ENCODE measurements at places on chromosomes 11 and 22. TPM values are rescaled to one million over a fixed set of nuclear protein-coding genes. Genes with fewer than 3 reads are reported as not detected.

TPCN2 gene
- 24.6 TPM for total RNA-seq

LMO2 gene
- total RNA-seq = 3.4 TPM

KLHDC7B gene
- total RNA-seq = not detected

- no peaks in the 10 kb centered on the region for H3K27me3 ChIP-seq
- no peak for DNase-seq
- no peaks in the 10 kb centered on the region for H3K4me1 ChIP-seq
- H3K4me3 ChIP-seq = no peak overlapping the region
- H3K36me3 ChIP-seq = no peaks in the 10 kb centered on the region
Observed at GRCh38 chr11:111359223-111360149, 19.6 kb downstream of the POU2AF1 start.

GRCh38 chr11:57752954-57753353 is 1.3 kb upstream of the BTBD18 start:
- no peak overlapping the region for H3K4me3 ChIP-seq
- H3K27me3 ChIP-seq = no peaks in the 10 kb centered on the region
- H3K27ac ChIP-seq = no peak overlapping the region
- peaks cover 21% of the 10 kb centered on the region for H3K4me1 ChIP-seq
- H3K36me3 ChIP-seq = no peaks in the 10 kb centered on the region

STIM1 gene
- total RNA-seq = 17.0 TPM

- DNase-seq = no peak
- no peaks in the 10 kb centered on the region for H3K36me3 ChIP-seq
- H3K27me3 ChIP-seq = no peaks in the 10 kb centered on the region
- H3K27ac ChIP-seq = no peak overlapping the region
- no peaks in the 10 kb centered on the region for H3K4me1 ChIP-seq
Observed at GRCh38 chr11:111472228-111472627, 40.0 kb downstream of the BTG4 start.

DNA sequence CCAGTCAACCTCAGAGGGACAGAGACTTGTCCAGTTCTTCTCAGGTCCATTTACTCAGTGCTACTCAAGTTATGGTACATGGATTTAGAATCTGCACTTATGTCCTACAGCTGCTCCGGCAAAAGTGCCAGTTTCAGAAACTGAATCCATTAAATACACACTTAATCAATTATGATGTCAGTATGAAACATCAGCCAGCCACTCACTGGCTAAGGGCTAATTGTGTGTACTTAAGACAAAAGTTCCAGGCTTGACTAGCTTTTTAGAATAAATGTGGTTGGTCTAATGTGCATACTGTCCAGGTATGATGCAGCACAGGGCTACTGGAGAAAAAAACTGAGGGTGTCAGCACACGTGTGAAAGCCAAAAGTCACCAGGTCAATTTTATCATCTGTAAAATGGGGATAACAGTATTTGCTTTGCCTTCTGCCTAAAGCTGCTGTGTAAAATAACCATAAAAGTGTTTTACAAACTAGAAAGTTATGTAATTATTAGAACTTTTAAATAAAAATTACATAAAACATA is 55.4 kb upstream of the CYP2D6 start:
- H3K36me3 ChIP-seq = no peaks in the 10 kb centered on the region
- no peak for DNase-seq
- no peaks in the 10 kb centered on the region for H3K27me3 ChIP-seq
- H3K27ac ChIP-seq = no peak overlapping the region

KRTAP5-10 gene
- total RNA-seq = not detected

KCNJ1 gene
- total RNA-seq = 0.16 TPM

DNA sequence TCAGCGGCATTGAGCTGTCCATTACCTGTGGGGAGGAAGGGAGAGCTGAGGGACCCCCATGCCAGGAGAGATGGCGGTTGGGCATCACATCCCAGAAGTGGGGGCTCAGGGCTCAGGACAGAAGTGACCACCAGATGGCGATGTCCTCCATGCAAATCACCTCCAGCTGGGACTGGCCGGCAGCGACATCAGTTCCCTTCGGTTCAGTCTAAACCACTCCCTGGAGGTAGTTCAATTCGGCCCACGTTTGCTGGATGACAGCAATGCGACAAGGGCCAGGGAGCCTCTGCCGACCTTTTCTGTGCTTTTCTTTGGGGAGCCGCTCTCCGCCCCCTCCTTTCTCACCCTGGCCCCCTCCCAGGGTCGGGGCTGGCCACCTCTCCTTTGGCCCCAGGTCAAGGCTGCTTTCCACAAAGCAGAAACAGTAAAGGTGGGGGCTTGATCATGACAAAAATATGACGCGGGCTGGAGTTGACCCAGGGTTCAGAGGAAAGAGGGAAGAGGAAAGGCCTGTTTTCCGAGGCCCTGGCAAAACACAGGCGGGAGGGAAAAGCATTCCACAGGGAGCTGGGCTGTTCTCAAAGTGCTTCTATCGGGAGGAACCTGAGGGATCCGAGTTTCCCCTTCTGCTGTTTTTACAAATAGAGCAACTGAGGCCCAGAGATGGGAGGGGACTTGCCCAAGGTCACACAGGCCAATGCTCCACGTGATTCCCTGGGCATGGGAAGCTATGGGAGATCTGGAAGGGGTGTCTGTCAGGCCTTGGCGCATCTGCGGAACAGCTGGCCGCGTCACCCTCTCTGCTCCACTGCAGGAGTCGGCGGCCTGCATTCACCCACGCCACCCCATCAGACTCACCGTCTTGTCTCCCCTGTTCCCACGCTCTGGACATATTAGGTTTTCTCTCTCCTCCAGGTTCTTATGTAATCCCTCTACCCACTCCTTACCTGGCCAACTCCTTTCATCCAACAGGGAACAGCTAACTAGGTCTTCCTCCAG is 54.7 kb downstream of the FBXO7 start:
- peaks cover 7% of the 10 kb centered on the region for H3K4me1 ChIP-seq
- no peaks in the 10 kb centered on the region for H3K36me3 ChIP-seq
- no peak overlapping the region for H3K4me3 ChIP-seq
- H3K27me3 ChIP-seq = no peaks in the 10 kb centered on the region

DNA sequence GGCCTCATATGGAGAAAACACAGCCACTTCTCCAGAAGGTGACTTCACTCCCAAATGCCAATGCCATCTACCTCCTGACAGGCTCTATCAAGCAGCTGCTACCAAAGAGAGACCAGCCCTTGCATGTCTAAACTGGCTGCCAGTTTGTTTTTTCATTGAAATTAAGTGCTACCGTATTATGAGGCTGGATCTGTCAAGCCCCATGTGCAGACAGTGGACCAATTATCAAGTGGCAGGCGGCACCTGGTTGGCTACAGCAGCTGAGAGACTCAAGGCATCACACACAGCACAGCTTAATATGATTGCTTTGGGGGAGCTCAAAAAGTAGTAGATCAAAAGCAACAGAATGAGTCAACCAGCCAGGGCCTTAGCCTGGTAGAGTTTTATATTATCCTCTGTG is 1293.0 kb upstream of the TENM4 start:
- H3K27ac ChIP-seq = no peak overlapping the region
- no peaks in the 10 kb centered on the region for H3K27me3 ChIP-seq
- no peaks in the 10 kb centered on the region for H3K36me3 ChIP-seq
- DNase-seq = no peak

TRIM49 gene
- total RNA-seq = not detected

KCNQ1 gene
- total RNA-seq = 4.3 TPM

ARHGEF17 gene
- 16.9 TPM for total RNA-seq

GRCh38 chr11:126500981-126501380 is 145.5 kb downstream of the ST3GAL4 start:
- no peak for DNase-seq
- H3K36me3 ChIP-seq = 0 out of 2 replicates have a peak, but pooled peaks cover 5% of the 10 kb centered on the region
- no peak overlapping the region for H3K27ac ChIP-seq
- peaks cover 54% of the 10 kb centered on the region for H3K4me1 ChIP-seq
- peaks cover 8% of the 10 kb centered on the region for H3K27me3 ChIP-seq

MS4A1 gene
- total RNA-seq = 0.71 TPM

GRCh38 chr22:29636751-29637150 is 33.3 kb downstream of the NF2 start:
- no peaks in the 10 kb centered on the region for H3K27me3 ChIP-seq
- no peak for DNase-seq
- H3K27ac ChIP-seq = no peak overlapping the region
- no peak overlapping the region for H3K4me3 ChIP-seq
- peaks cover 22% of the 10 kb centered on the region for H3K36me3 ChIP-seq

- DNase-seq = no peak
- no peak overlapping the region for H3K27ac ChIP-seq
- no peaks in the 10 kb centered on the region for H3K36me3 ChIP-seq
- H3K27me3 ChIP-seq = peaks cover 4% of the 10 kb centered on the region
- peaks cover under 1% of the 10 kb centered on the region for H3K4me1 ChIP-seq
- H3K4me3 ChIP-seq = no peak overlapping the region
Observed at GRCh38 chr11:134554861-134555260, 142.8 kb upstream of the B3GAT1 start.

OR51B4 gene
- not detected for total RNA-seq

SPON1 gene
- total RNA-seq = 4.1 TPM

- peaks cover 7% of the 10 kb centered on the region for H3K4me1 ChIP-seq
- no peaks in the 10 kb centered on the region for H3K36me3 ChIP-seq
- H3K27ac ChIP-seq = no peak overlapping the region
- no peak for DNase-seq
Observed at GRCh38 chr11:74182635-74183034, 11.5 kb downstream of the PPME1 start.

GRCh38 chr11:76302996-76303395 is 77.9 kb downstream of the THAP12 start:
- H3K27me3 ChIP-seq = no peaks in the 10 kb centered on the region
- peaks cover 9% of the 10 kb centered on the region for H3K4me1 ChIP-seq
- no peak for DNase-seq
- H3K36me3 ChIP-seq = no peaks in the 10 kb centered on the region
- no peak overlapping the region for H3K4me3 ChIP-seq
- H3K27ac ChIP-seq = no peak overlapping the region

MS4A4A gene
- not detected for total RNA-seq

DNA sequence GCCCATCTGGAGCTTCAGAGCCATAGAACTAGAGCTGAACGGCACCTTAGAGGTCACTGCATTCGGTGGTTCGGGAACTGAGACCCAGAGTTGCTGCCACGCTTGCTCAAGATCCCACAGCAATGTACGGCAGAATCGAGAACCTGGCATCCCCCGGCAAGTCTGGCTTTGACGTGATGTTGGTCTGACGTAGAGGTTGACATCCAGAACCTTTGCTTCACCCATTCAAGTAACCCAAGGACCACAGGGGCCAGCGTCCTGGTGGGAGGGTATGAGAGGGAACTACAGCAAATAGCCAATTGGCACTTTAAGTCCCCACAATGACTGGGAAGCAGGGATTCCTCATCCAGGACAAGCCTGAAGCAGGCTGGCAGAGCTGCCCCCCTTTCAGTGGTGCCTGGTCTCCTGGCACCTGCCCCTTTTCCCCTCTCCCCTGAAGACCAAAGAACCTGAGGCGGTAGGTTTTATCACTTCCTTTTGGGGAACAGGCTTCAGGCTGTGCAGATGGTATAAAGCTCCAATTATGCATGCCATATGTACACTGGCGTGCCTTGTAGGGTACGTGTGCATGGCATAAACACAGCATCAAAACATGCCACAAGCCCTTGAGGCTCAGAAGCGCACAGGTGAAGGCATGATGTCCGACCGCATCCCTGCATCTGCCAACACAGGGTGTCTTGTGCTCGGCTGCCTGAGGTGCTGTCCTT is 15.3 kb upstream of the TEF start:
- H3K27ac ChIP-seq = no peak overlapping the region
- H3K4me3 ChIP-seq = no peak overlapping the region
- H3K4me1 ChIP-seq = peaks cover 12% of the 10 kb centered on the region
- H3K36me3 ChIP-seq = no peaks in the 10 kb centered on the region
- DNase-seq = no peak

MN1 gene
- 16.3 TPM for total RNA-seq

DNA sequence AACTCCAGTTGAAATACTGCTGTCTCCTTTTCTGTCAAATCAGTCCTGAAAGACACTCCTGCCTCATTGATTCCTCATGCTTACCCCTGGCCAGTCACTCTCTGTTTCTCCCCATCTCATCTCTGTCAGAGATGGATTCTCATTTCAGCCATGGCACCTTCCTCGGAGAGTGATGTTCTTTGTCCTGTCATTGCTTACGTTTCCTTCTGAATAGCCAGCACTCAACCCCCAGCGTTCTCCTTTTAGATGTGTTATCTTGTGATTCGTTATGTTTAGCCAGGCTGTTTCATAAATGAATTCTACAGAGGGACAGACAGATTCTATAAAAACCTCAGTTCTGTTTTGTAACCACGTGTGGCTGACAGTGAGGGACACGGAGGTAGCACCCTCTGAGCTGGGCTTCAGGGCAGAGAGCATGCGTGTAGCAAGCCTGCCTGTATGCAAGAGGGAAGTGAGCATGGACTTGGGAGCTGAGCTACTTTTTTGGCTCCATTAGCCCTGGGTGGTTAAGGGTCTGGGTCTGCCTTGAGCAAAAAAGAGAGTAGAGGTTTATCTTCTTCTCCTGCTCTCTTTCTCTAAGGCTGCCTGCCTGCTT is 354.6 kb downstream of the DDX10 start:
- H3K4me3 ChIP-seq = no peak overlapping the region
- no peak for DNase-seq
- H3K27ac ChIP-seq = no peak overlapping the region
- H3K27me3 ChIP-seq = no peaks in the 10 kb centered on the region
- H3K4me1 ChIP-seq = no peaks in the 10 kb centered on the region
- H3K36me3 ChIP-seq = 0 out of 2 replicates have a peak, but pooled peaks cover under 1% of the 10 kb centered on the region

DNA sequence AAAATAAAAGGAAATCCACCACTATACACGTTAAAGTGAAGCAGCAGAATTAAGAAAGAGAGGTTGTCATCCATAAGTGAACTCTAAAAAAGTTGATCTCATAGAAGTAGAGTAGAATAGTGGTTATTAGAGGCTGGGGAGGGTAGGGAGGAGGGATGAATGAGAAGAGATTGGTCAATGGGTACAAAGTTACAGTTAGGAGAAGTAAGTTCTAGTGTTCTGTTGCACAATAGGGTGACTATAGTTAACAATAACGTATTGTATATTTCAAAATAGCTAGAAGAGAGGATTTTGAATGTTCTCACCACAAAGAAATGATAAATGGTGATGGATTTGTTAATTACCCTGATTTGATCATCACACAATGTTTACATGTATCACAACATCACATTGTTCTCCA is 72.0 kb downstream of the CD82 start:
- H3K4me3 ChIP-seq = no peak overlapping the region
- no peak overlapping the region for H3K27ac ChIP-seq
- H3K4me1 ChIP-seq = peaks cover 25% of the 10 kb centered on the region

DNA sequence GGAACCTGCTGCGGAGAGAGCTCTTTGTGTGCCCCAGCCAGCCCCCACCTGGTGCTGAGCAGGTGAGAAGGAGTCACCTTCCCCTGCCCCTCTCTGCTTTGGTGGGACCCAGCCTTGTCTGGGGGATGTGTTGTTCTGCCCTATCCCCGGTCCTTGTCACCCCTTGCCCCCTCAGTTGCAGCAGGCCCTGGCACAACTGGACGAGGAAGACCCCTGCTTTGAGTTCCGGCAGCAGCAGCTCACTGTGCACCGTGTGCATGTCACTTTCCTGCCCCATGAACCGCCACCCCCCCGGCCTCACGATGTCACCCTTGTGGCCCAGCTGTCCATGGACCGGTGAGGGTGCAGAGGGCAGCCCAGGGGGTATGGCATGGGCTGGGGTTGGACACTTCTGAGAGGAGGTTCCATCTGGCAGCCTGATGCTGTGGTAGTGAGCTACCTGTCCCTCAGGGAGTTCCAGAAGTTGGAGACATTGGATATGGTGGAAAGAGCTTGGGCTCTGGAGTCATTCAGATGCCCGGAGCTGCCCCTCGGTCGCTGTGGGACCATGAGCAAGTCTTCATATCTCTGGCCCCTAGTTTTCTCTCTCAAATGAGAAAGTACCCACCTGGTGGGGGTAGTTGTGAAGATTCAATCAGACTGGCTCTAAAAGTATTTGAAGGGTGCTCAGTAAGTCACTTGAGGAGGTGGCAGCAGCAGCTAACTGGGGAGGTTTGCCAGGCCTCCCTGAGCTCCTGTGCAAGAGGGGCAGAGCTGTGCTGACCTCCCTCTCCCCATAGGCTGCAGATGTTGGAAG is 4.3 kb downstream of the LARGE2 start:
- peaks cover 28% of the 10 kb centered on the region for H3K36me3 ChIP-seq
- no peak overlapping the region for H3K4me3 ChIP-seq
- no peaks in the 10 kb centered on the region for H3K27me3 ChIP-seq
- no peak overlapping the region for H3K27ac ChIP-seq
- DNase-seq = no peak
- H3K4me1 ChIP-seq = peaks cover 8% of the 10 kb centered on the region

All from WTC11 (cell line).